ENCODE measurements at places on chromosomes 12 and 14.

DNA sequence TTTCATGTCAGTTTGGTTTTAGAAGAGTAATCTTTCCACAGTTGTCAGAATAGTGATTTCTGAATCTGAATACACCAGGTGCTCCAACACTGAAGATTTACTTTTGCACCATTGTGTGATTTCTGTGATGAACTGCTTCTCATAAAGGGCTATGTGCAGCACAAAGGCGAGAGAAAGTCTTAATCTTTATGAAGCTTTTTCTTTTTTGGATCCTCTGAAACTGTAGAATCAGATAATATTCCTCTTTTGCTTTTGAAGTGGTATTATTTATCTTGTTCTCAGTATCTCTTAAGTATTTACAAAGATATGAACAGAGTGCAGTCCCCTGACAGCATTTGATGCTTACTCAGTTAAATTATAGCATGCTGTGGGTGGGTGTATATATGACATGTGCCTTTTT is 207.8 kb downstream of the NAV3 start:
- no peak for DNase-seq

DNA sequence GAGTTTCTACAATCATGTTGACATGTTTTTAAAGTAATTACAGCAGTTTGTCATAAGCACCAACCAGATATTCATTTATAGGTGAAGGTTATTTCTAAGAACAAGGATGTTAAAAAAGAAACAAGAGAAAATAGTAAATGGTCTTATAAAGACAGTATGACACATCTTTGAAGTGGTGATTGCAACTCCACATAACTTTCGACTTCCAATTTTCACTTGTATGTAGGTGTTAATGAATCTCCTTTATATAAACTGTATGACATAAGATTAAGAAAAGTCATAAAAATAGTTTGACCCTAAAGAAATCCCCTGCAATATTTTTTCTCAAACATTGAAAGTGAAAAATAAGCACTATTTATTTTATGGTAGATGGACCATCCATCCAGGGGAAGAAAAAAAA is 144.8 kb upstream of the PTPRQ start:
- DNase-seq: no peak

DNA sequence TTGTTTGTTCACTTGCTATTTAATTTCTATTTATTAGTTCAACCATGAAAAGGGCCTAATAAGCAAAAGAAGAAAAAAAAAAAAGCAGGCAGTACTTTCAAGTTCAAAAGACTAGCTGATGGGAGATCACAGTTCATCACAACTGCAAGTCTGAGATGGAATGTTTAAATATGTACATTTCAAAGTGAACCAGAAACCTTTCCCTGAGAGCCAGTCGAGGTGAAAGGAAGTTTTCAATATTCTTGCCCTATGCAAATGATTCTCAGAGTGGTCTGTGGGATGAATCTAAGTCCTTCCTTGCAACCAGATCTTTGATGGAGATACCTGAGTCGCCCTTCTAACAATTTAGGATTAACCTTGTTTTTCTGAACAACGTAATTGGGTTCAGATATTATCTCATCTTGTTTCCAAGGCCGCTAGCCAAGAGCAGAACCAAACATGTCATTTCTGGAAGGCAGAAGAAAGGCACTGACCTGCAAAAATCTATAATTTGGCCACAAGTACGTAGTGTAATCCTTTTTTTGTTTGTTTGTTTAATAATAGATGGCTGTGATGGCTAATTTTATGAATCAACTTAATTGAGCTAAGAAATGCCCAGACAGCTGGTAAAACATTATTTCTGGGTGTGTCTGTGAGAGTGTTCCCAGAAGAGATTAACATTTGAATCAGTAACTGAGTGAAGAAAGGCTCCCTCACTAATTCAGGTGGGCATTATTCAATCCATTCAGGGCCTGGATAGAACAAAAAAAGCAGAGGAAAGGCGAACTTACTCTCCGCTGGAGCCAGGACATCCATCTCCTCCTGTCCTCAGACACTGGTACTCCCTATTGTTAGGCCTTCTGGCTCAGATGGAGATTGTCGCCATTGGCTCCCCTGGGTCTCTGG is 171.1 kb upstream of the TMPO start:
- no peak for DNase-seq

- no peak for DNase-seq
These were observed 817 bp upstream of the MDM1 start for GRCh38 chr12:68332728-68333630.

GRCh38 chr14:92945544-92945943 is 22.6 kb downstream of the CHGA start:
- DNase-seq: no peak

GRCh38 chr14:38310420-38310995 is 54.6 kb upstream of the CLEC14A start:
- DNase-seq: no peak

- DNase-seq: no peak
These were observed 248.6 kb downstream of the ZFP36L1 start for GRCh38 chr14:68544081-68544892.

GRCh38 chr12:115489253-115489652 is 788.2 kb downstream of the MED13L start:
- DNase-seq: no peak

DNA sequence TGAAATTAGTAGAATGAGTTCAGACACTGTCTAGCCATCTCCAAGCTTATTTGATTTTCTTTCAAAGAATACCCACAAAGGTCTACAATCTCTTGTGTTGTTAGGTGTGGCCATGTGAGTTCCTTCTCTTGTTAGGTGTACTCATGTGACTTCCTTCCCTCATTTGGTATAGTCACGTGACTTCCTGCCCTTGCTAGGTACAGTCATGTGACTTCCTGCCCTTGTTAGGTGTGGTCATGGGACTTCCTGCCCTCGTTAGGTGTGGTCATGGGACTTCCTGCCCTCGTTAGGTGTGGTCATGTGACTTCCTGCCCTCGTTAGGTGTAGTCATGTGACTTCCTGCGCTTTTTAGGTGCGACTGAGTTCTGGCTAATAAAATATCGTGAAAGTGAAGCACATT is 179.6 kb downstream of the TMX1 start:
- peak; percentile 71 for DNase-seq

DNA sequence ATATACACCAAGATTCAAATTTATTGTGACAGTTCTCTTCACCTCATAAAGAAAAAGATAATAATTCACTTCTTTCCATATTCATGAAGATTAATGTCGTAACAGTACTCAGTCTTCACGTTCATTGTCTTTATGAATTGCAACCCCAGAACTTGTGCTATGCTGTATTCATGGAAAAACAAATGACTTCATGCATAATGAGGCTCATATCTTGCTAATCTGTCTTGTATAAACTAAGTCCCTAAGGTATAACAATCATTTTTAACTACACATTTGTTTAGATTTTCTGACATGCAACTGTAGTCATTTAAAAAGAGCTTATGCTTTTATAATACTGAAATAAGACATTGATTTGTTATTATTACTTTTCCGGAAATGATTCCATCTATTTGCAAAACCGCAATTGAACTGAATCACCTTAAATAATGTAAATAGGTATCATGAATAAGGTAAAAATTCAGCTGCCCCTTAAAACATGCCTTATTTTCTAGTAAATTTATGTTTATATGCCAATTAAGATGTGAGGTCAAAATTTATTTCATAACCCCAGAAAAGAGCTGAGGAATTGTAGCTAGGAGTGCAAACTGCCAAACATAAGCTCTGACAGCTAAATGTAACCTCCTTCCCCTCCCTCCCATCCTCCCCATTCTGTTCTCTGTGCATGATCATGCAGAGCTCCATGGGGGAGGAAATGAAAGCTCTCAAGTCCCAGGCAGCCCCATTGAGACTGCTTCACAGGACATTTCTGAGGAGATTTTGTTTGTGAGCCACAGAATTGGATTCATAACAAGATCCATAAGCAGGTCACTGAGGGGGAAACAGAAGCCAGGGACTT is 301.6 kb downstream of the ATP23 start:
- no peak for DNase-seq

GRCh38 chr12:92558806-92559205 is 144.0 kb upstream of the PLEKHG7 start:
- DNase-seq: no peak

DNA sequence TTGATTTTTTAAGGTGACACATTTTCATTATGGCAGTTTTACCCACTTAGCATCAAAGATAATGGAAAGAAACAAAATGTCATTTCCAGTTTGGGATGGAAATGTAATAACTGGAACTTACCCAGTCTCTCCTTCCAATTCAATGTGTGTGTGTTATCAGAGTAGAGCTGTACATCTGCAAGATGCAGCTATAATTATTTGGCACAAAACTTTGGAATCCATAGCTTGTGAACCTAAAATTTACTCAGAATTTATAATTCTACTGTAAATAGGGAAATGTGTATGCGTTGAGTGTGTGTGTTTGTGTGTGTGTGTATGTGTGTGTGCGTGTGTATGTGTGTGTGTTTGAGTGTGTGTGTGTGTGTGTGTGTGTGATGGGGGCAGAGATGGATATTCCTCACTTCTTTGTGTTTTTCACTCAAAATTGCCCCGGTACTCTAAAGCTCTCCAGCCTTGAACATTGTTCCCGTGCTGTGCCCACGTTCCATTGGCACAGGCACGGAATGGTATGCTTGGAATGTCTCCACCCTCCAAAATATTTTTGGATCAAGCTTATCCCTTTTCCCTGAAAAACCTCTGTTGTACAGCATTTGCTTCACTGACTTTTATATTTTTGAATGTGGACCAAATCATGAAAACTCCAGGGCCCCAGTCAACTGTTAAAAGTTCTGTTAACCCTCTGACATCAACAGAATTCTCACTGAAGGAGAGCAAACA is 150.2 kb upstream of the BMP4 start:
- no peak for DNase-seq

DNA sequence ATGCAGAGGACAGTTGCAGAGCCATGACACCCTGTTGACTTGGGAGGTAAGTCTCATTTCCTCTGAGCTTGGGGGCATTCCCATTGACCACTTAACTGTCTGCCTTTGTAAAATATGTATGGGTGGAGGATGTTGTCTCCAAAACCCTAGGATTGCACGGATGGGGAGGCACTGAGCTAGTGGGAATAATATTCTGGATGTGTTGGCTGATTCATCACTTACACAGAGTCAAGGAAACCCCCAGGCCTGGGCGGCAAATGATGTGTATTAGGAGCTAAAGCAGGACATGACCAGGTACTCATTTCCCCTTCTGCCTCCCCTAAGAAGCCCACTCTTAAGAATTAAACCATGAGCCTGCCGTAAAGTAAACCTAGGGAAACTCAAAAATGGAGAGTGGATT is 319.4 kb downstream of the VRK1 start:
- no peak for DNase-seq

DNA sequence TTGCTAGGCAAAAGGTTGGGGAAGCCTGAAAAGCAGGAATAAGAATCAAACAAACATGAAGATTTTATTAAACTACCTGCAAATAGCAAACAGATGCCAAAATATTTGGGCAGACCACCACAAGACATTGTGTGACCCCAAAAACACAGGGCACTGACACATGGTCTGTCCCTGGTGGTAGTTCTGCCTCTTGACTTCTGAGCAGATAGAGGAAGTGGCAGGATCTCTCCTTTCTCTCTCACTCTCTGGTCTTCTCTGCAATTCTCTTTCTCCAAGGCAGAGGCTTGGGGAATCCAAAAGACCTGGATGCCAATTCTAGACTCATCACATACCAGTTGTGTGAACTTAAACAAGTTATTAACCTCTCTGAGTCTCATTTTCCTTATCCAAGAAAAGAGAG is 4.3 kb upstream of the PTGDR start:
- DNase-seq: no peak

- DNase-seq: no peak
These were observed 34.6 kb upstream of the NFKBIA start for GRCh38 chr14:35438910-35439713.

DNA sequence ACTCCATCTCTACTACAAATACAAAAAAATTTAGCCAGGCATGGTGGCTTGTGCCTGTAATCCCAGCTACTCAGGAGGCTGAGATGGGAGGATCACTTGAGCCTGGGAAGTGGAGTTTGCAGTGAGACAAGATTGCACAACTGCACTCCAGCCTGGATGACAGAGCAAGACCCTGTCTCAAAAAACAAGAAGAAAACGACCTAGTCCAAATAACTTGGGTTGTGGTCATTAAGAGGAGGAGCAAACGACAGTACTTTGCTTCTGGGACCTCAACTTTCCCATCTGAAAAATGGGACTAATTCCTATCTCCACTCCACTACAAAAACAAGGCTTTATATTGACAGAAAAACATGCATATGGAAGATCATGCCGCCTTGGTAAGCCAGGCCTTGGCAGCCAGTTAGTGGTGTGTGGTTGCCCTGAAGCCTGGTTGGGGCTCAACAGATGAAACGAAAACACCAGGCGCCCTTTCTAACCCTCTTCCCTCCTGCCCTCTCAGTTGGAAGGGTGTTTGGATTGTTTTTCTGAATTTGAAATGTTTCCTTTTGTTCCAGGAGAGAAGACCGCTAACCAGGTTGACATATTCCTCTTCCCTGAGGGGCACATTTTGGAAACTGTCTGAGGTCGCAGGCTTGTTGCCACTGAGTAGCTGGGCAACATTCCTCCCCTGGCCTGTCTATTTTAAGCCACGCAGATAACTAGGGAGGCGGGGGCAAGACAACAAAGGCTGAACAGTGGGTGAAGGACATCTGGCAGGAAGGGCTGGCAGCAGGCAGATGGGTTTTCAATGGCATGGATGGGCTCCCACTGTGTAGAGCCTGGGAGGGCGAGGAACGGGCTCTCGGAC is 13.7 kb upstream of the VPS37B start:
- no peak for DNase-seq

DNA sequence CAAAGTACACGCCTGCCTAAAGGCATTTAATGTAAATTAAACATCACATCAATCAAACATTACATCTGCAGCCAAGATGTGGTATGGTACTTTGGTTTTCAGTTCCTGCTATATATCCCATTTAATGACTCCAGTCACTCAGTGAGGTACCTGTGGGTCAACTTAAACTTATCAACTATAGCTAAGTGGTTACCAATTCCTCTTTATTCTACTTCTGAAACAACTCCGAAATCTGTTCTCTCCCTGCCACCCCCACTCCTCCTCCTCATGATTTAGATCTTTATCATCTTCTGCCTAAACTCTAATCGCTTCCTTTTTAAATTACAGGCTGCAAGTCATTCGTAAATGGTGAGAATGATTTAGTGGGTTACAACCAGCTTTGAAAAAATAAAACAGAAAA is 57.9 kb downstream of the BCL2L14 start:
- DNase-seq: no peak

GRCh38 chr12:32098112-32098511 is 8.5 kb upstream of the BICD1 start:
- DNase-seq: no peak

DNA sequence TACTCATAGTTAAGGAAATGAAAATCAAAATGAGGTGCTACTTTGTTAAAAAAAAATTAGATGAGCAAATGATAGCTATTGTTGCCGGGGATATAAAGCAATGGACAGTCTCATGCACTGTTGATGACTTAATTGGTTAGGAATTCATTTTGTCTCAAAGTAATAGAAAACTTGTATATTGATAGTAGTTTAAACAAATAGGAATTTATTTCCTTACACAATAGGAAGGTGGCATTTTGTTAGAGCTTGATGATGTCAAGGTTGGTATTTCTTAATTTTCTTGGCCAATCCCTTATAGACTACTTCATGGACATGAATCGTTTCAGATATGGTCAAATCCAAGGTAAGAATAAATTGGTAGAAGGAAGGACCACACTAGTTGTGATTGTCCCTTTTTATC is 7.8 kb downstream of the PRPF39 start:
- no peak for DNase-seq

- DNase-seq: no peak
These were observed 345.0 kb downstream of the LRIG3 start for GRCh38 chr12:58575256-58575655.

- DNase-seq: no peak
These were observed 26.6 kb downstream of the LIMA1 start for GRCh38 chr12:50256761-50257160.

GRCh38 chr12:89951050-89951693 is 242.5 kb upstream of the ATP2B1 start:
- DNase-seq: no peak

- no peak for DNase-seq
These were observed 161.3 kb downstream of the KITLG start for GRCh38 chr12:88418856-88419497.

All from activated CD8-positive, alpha-beta T cell treated with anti-CD3 and anti-CD28 coated beads, Interleukin-2, amount 10 ng/mL, durations not matched to agents 7 days and 5 days (primary cell).